ENCODE measurements at places on chromosomes 1 and 21. TPM values are rescaled to one million over a fixed set of nuclear protein-coding genes. Genes with fewer than 3 reads are reported as not detected.

Gene ACTL8
- not detected for total RNA-seq

Gene KRTAP12-3
- total RNA-seq, result not detected

Gene LIN28A
- total RNA-seq, result not detected

Gene RNU1-4
- total RNA-seq, result 6,072 TPM

Gene AMPD1
- total RNA-seq, result not detected

Gene CGN
- total RNA-seq, result 0.52 TPM

Gene MMP23B
- 93.8 TPM for total RNA-seq

Gene SMIM12
- 37.9 TPM for total RNA-seq

DNA sequence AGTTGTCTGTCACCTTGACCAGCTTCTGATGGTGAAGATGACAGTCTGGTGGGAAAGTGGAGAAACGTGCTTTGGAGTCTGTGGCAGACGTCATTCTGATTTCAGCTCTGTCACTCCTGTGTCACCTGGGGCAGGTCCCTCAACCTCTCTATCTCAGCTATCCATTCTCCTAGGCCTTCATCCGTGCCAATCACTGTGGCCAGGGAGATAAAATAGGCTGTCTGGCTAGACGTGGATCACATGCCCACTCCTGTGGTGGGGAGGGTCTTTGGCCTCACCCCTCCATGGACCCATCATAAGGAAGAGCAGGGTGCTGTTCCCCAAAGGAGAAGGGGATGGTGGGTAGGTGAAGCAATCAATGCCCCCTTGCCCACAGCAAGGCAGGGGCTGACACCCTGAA is 140.3 kb downstream of the ACTL8 start:
- no peaks in the 10 kb centered on the region for H3K36me3 ChIP-seq
- peaks cover 10% of the 10 kb centered on the region for H3K27me3 ChIP-seq
- H3K4me1 ChIP-seq, result peaks cover 24% of the 10 kb centered on the region
- H3K27ac ChIP-seq, result no peak overlapping the region
- no peak for DNase-seq

GRCh38 chr1:78339490-78339889 is 151.3 kb upstream of the PTGFR start:
- DNase-seq, result no peak
- H3K27me3 ChIP-seq, result no peaks in the 10 kb centered on the region
- no peaks in the 10 kb centered on the region for H3K36me3 ChIP-seq

- DNase-seq, result no peak
- H3K4me3 ChIP-seq, result no peak overlapping the region
- H3K36me3 ChIP-seq, result no peaks in the 10 kb centered on the region
- H3K4me1 ChIP-seq, result peaks cover 60% of the 10 kb centered on the region
Measured at GRCh38 chr1:117616356-117616755, 10.5 kb downstream of the TENT5C start.

- peak overlapping the region; percentile 90 for H3K4me3 ChIP-seq
- no peaks in the 10 kb centered on the region for H3K36me3 ChIP-seq
- H3K27ac ChIP-seq, result peak overlapping the region; percentile 92
- DNase-seq, result no peak
Measured at GRCh38 chr1:151147132-151147503, 687 bp upstream of the SEMA6C start.

GRCh38 chr21:35145626-35146233 is 96.6 kb upstream of the RUNX1 start:
- no peak overlapping the region for H3K27ac ChIP-seq
- H3K4me1 ChIP-seq, result no peaks in the 10 kb centered on the region
- DNase-seq, result no peak
- H3K4me3 ChIP-seq, result no peak overlapping the region
- peaks cover 59% of the 10 kb centered on the region for H3K27me3 ChIP-seq

- H3K4me3 ChIP-seq, result no peak overlapping the region
- H3K27me3 ChIP-seq, result no peaks in the 10 kb centered on the region
Measured at GRCh38 chr1:229263254-229263653, 7.7 kb upstream of the RAB4A start.

- peak overlapping the region; percentile 34 for H3K27ac ChIP-seq
- peak overlapping the region; percentile 76 for H3K4me3 ChIP-seq
- H3K36me3 ChIP-seq, result no peaks in the 10 kb centered on the region
- H3K4me1 ChIP-seq, result peaks cover 68% of the 10 kb centered on the region
- no peak for DNase-seq
- H3K27me3 ChIP-seq, result peaks cover 13% of the 10 kb centered on the region
Measured at GRCh38 chr1:41360074-41360785, 1.0 kb upstream of the FOXO6 start.

GRCh38 chr21:16262091-16262490 is 532.3 kb downstream of the USP25 start:
- H3K4me3 ChIP-seq, result no peak overlapping the region
- no peaks in the 10 kb centered on the region for H3K27me3 ChIP-seq
- no peak for DNase-seq

DNA sequence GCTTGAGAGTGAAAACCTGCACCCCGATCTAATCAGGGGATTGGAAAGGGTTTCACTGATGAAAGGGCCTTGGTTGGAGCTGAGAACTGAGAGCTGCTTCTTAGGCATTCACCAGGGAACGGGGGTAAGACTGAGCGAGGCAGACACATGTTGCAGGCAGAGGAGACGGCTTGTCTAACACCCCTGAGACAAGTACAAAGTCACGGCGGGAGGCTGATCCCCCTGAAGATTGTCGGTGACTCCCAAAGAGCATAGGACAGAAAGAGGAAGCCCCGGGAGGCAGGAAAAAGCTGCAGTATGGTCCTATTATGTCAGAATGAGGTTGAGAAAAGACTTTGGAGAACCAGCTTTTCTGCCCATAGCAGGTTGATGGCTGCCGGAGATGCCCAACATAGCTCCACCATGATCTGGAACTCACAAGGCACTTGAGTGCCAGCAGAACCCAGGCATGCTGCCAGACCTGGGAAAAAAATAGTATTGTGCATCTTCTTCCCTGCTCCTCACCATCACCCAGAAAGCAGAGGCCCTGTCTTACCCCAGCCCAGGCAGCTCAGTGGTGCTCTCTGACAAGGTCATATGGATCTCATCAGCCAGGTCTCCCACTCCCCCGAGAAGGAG is 463.9 kb upstream of the PROX1 start:
- no peak overlapping the region for H3K4me3 ChIP-seq
- no peaks in the 10 kb centered on the region for H3K4me1 ChIP-seq
- no peak overlapping the region for H3K27ac ChIP-seq
- peak; percentile 31 for DNase-seq
- H3K27me3 ChIP-seq, result no peaks in the 10 kb centered on the region
- no peaks in the 10 kb centered on the region for H3K36me3 ChIP-seq

GRCh38 chr21:44548922-44549321 is 2.4 kb downstream of the KRTAP10-2 start:
- DNase-seq, result no peak
- H3K27ac ChIP-seq, result no peak overlapping the region
- H3K27me3 ChIP-seq, result peaks cover 59% of the 10 kb centered on the region
- no peak overlapping the region for H3K4me3 ChIP-seq
- H3K4me1 ChIP-seq, result no peaks in the 10 kb centered on the region
